ENCODE measurements at places on chromosomes 11 and 22.

- no peak for DNase-seq
Observed at GRCh38 chr11:66532784-66533183, 13.1 kb downstream of the ZDHHC24 start.

DNA sequence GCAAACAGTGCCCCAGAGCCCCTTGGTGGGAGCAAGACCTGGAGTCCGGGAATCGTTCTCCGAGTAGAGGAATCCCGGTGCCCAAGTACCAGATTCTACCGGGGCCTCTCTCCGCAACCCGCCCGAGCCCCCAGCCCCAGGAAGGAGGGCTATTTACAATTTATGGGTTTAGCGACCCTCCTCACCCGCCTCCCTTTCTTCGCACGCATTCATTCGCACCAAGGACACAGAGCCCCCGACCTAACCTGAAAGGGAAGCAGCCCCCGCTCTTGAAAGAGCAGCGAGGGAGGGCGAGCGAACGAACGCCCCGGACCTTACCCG lies 628 bp downstream of the LRP4 start:
- DNase-seq, result no peak

GRCh38 chr22:29197096-29197495 lies 8.6 kb upstream of the EMID1 start:
- DNase-seq, result no peak

- no peak for DNase-seq
Observed at GRCh38 chr11:2531987-2532703, 87.3 kb downstream of the KCNQ1 start.

GRCh38 chr11:117906710-117907109 lies 22.5 kb downstream of the TMPRSS13 start:
- DNase-seq, result no peak
